ENCODE measurements at places on chromosomes 4 and X. TPM values are rescaled to one million over a fixed set of nuclear protein-coding genes. Genes with fewer than 3 reads are reported as not detected.

ZAR1 gene
- total RNA-seq, result not detected

UGT2B15 gene
- total RNA-seq, result not detected

WDFY3 gene
- 0.66 TPM for total RNA-seq

ALAS2 gene
- not detected for total RNA-seq

SLIT2 gene
- total RNA-seq, result not detected
